GM23248 (cell line): ENCODE measurements at places on chromosomes 1 and 21. TPM values are rescaled to one million over a fixed set of nuclear protein-coding genes. Genes with fewer than 3 reads are reported as not detected.

Gene KANK4
- 0.25 and 0.32 TPM in 2 replicates for total RNA-seq

Gene ADAM30
- total RNA-seq = not detected in 2 replicates

GRCh38 chr1:112985123-112985522 lies 29.1 kb upstream of the SLC16A1 start:
- H3K4me3 ChIP-seq = no peak overlapping the region
- DNase-seq = no peak
- no peaks in the 10 kb centered on the region for H3K27me3 ChIP-seq
- no peak overlapping the region for H3K27ac ChIP-seq
- no peaks in the 10 kb centered on the region for H3K36me3 ChIP-seq

Gene TTF2
- 3.0 and 6.5 TPM in 2 replicates for total RNA-seq
